ENCODE measurements at places on chromosomes 13 and 19. TPM values are rescaled to one million over a fixed set of nuclear protein-coding genes. Genes with fewer than 3 reads are reported as not detected.

DNA sequence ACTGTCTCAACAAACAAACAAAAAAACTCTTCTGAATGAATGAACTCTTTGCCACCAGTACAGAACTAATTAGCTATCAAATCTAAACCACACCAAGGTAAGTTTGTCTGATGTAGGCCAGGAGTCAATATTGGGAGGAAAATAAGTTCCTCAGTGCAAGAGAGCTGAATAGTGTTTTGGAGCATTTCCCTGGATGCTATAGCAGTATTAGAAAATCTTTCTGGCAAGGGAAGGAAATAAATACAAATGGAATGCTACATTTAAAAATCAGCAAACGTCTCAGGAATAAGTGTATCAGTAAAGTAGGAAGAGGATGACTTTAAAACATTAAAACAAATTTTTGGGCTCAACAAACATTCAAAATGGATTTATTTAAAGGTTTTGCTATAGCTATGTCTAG is 81.3 kb upstream of the TMTC4 start:
- DNase-seq, result peak; percentile 29

DNA sequence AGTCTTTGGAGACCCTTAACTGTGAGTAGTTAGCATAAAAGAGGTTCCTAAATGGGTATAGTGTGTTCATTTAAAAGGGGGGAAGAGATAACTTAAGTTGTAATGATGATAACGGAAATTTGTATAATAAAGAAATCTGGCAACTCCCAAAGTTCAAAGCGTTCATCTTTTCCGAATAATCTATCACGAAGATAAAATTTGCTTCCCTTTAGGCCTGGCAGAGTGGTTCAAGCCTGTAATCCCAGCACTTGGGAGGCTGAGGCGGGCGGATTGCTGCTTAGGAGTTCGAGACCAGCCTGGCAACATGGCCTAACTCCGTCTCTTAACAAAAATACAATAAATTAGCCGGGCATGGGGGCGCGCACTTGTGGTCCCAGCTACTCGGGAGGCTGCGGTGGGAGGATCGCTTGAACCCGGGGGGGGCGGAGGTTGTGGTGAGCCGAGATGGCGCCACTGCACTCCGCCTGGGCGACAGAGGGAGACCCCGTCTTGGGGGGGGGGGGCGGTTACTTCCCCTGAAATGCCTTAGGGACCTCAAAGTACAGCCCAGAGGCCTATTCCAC is 934 bp downstream of the N4BP2L2 start:
- DNase-seq, result no peak

ZNF667 gene
- polyA plus RNA-seq, result 10.9 TPM

C13orf42 gene
- polyA plus RNA-seq, result 0.20 TPM

DNA sequence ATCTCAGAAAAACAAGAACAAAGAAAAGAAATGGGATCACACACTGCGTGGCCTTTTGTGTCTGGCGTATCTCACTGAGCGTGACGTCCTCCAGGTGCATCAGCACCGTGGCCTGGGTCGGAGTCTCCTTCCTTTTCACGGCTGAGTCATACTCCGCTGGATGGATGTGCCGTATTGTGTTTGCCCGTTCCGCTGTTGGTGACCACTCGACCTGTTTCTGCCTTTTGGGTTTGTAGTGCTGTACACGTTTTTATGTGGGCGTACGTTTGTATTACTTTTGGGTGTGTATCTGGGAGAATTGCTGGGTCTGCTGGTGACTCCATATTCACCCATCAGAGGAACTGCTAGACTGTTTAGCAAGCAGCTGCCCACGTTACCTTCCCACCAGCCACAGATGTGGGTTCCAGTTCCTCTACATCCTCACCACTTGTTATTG is 11.4 kb downstream of the ARID3A start:
- no peak for DNase-seq

DNA sequence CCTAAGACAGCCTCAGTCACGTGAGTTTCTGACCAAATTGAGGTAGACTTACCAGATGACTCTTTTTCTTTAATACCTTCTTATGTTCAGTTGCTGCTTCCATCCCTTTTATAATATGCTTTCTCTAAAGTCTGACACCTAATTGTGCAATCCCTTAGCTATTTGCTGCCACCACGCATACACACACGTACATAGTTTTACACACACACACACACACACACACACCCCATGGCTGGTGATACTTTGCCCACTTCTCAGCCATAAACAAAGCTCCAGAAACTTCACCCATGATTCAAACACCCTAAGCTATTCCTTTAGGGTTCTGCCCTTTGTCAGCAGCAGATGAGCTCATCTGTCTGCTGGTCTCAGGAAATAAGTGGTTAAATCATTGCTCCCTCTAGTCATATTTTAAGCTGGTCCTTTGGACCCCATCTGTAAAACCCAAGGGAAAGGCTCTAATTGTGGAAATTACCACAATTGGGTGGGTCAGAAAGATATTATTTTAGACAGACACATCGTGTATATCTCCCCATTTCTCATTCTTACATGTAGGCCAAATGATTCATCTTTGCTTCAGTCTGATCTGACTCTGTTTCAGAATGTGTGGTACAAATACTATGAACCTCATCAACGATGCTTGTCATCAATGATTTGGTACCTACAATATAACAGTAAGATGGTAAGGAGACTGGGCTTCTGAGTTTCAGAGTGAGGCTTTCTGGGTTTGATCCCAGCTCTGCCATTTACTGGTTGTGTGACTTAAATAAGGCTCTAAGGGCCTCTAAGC is 69.2 kb downstream of the NALCN start:
- DNase-seq, result no peak

DNA sequence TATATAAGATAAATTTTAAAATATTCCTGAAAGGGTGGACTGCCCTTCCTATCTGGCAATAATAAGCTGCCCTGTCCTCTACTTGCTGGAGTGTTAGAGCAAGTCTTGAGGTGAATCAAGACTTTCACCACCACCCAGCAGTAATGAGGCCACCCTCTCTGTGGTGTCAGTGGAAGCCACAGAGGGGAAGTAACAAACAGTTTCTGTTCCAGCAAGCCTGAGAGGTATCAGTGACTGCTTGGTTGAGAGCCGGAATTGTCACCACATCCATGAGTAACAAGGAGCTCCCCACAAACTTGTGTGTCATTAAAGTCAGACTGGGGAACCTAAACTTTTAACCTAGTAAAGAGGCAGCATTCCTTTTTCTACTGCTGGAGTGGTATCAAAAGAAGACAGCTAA is 532.7 kb upstream of the SPRY2 start:
- no peak for DNase-seq

DNA sequence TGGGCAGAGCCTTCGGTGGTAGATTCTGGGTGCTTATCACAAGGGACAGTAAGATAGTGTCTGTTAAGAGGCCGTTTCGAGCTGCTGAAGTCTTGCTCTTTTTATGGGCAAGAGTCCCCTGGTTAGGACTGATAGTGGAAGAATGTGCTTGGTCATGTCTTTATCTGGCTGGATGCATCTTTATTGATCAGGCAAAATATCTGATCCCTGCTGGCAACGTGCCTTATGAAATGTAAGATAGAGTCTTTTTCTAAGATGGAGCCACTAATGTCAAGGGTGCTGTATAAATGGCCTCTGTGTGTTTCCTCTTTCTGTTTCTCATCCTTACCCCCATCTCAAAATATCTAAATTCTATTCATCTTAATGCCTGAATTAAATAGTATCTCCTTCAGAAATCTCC is 53.3 kb downstream of the MYO16 start:
- DNase-seq, result no peak

DNA sequence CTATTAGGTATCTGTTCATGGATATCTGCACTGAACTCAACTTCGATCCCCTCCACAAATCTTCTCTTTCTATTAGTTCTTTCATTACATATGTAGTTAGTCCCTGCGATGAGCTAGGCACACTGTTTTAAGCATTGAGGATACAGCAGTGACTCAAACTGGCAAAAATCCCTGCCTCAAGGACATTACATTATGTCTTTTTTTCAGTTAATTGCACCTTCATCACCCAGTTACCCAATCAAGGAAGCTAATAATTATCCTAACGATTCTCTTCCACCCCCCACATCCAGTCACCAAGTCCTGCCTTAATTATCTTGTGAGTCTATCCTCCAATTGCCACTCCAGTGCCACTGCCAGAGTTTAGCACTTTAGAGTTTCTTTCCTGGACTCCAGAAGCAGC is 89.3 kb downstream of the C13orf42 start:
- DNase-seq, result no peak

DNA sequence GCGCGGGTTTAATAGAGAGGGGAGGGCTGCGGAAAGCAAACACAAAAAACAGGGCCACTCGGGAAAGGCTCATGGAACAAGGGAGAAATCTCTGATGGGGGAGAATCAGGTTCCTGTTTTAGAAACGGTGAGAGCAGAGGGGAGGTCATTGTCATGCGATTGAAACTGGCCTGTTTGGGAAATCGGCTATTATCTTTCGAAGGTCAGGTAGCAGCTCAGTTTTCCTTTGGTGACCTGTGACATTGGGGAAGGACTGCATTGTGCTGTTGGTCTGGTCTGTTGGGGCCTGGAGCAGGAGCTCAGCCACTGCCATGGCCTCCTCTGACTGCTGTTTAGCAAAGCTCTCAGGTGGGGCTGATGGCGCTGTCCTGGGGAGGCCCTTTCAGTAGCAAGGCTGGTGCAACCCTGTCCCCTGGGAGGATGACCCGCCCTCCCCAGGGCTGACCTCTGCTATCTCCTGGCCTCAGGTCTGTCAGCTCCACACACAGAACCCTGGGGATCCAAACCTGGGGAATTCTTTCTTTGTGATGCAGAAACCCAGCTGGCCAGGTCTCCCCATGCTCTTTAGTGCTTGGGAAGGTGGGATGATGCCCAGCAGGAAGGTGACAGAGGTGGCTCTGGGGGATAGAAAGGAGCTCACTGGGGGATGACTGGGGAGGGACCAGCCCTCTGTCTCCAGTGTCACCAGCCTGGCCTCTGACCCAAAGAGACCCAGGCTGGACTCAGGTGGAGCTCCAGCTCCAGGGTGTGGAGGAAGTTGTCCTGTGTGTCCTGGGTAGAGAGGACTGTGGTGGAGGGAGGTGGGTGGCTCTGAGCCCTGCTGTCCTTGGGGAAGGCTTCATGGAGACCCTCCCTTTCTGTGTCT is 21.2 kb upstream of the CD177 start:
- DNase-seq, result no peak

MAP4K1 gene
- polyA plus RNA-seq, result 13.3 TPM

DNA sequence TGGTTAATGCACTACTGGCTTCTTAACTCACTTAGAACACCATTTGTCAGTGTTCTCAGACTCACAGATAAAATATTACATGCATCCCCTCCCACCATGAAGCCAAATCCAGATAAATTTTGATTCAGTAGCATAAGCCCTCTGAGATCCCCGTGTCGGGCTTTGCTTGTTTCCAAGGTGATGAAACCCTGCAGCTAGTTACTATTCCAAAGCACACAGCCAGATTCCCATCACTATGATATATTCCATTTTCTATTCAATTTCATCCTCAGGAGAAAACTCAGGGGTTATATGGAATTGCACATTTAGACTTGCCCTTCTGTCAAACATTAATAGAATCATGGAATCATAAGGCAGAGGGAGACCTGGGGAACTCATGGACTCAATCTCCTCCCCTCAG is 9.4 kb upstream of the FAM124A start:
- DNase-seq, result no peak

- peak; percentile 1 for DNase-seq
Measured at GRCh38 chr13:77184455-77184854, 142.4 kb downstream of the MYCBP2 start.

- no peak for DNase-seq
Measured at GRCh38 chr19:29277102-29277501, 64.2 kb upstream of the UQCRFS1 start.

ARGLU1 gene
- polyA plus RNA-seq, result 89.7 TPM

VSTM2B gene
- polyA plus RNA-seq, result not detected

ATG4D gene
- polyA plus RNA-seq, result 19.9 TPM

DNA sequence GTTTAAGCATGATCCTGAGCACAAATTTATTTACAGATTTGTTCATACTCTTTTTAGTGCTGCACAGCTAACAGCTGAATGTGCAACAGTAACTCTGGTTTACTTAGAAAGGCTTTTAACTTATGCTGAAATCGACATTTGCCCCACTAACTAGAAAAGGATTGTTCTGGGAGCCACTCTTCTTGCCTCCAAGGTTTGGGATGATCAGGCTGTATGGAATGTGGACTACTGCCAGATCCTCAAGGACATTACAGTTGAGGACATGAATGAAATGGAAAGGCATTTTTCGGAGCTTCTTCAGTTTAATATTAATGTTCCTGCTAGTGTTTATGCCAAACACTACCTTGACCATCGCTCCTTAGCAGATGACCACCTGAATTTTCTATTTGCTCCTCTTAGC is 16.0 kb downstream of the ZNF100 start:
- no peak for DNase-seq

DNA sequence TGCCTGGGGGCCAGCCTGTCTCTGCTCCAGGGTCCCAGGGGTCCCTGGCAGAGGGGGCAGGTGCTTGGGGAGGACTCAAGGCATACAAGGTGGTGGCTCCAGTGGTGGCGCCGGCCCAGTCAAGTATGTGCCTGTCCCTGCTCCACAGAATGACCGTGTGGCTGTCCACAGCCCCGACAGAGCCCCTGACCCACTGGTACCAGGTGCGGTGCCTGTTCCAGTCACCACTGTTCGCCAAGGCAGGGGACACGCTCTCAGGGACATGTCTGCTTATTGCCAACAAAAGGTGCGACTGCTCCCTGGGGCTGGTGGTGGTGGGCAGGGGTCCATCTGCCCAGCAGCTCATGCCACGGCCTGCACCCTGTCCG is 8.2 kb downstream of the YIPF2 start:
- DNase-seq, result no peak

GRCh38 chr19:48637449-48637947 is 319 bp upstream of the DBP start:
- DNase-seq, result peak; percentile 98

DNA sequence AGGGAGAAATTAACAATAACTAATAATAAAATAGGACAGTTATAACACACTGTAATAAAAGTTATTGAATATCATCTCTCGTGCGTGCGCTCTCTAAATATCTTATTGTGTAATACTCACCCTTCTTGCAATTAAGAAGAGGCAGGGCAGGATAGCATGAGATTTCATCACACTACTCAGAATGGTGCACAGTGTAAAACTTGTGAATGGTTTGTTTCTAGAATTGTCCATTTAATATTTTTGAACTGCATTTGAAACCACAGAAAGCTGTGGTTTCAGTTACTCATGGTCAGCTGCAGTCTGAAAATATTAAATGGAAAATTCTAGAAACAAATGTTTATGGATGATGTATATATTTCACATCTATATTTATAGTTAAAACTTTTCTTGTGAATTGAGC is 161.1 kb downstream of the DCT start:
- DNase-seq, result no peak

ZNF497 gene
- 1.9 TPM for polyA plus RNA-seq

- no peak for DNase-seq
Measured at GRCh38 chr19:51628153-51628939, 1.9 kb downstream of the SIGLEC5 start.

GRCh38 chr19:18669524-18669817 is 14.0 kb upstream of the CRTC1 start:
- DNase-seq, result no peak

KCNN1 gene
- polyA plus RNA-seq, result 0.95 TPM

DNA sequence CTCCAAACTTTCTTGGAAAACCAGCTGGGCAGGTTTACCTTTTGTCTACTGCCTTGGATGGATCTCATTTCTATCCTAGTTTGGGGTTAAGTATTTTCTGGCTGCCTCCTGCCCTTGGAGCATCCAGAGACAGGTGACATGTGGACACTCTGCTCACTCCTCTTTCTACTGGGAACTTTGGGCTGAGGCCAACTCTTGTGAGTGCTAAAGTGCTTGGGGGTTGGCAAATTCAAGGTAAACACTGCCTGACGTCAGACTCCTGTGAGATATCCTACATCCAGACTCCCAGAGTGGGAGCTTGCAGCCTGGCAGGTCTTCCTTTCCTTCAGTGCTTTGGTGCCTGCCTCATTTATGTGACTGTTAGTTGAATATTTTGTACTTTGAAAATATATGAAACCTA is 388.1 kb downstream of the KCNRG start:
- no peak for DNase-seq

HRC gene
- 101 TPM for polyA plus RNA-seq

VSTM1 gene
- polyA plus RNA-seq, result not detected

Data from muscle of arm (tissue), 14 donors.